ENCODE measurements at places on chromosomes 16 and 17.

- no peak for DNase-seq
Measured at GRCh38 chr16:54067322-54068065, 219.1 kb downstream of the IRX3 start.

GRCh38 chr17:80393241-80393890, 21.6 kb upstream of the ENDOV start:
- no peak for DNase-seq

- DNase-seq = no peak
Measured at GRCh38 chr17:73973586-73974409, 229.7 kb upstream of the RPL38 start.

DNA sequence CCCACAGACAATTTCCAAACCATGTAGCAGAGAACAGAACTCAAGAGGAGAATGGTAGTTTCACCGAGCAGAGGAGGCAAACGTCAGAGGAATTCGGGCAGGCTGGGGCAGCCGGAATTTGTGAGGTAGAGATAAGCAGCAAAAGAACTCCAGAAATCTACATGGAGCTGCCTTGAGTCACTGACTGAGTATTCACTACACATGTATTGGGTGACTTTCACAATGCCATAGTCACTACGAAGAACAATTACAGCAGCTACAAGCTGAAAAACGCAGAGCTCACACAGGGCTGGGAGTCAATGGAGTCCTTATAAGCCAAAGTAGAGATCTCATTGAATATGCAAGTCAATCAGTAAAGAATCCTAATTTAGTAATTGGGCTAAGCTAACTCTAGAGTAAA, 13.4 kb downstream of the CMC2 start:
- no peak for DNase-seq

- no peak for DNase-seq
Measured at GRCh38 chr17:62641153-62641552, 13.7 kb downstream of the MRC2 start.
